8988T (cell line): ENCODE measurements at places on chromosomes 6 and 20.

- no peak for DNase-seq
Observed at GRCh38 chr6:141593311-141593710, 539.4 kb upstream of the GJE1 start.

- DNase-seq, result no peak
Observed at GRCh38 chr6:37822851-37823682, 3.5 kb downstream of the ZFAND3 start.

DNA sequence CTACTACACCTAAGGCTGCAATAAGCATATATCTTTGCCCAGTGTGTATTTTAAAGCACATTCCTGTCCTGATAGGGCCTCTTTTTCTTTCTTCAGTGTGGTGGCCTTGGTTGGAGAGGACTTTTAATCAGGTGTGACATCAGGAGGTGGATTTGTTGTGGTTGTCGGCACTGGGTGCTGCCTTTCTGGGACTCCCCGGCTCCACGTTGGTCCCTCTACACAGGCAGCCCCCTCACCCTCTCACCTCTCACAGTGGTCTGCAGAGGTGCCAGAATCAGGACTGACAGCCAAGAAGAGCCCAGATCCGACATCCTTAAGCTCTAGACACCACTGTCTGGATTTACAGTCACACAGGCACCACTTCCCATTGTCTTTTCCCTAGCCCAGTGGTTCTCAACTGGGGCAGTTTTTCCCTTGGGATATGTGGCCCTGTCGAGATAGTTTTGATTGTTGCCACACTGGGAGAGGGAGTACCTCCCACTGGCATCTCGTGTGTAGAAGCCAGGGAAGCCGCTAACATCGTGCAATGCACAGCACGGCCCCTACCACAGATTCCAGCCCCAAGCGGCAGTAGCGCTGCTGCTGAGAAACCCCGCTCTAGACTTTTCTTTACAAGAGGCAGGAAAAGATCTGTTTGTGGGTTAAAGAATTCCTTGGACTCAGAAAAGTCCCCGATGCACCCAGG is 314.1 kb downstream of the QKI start:
- no peak for DNase-seq

DNA sequence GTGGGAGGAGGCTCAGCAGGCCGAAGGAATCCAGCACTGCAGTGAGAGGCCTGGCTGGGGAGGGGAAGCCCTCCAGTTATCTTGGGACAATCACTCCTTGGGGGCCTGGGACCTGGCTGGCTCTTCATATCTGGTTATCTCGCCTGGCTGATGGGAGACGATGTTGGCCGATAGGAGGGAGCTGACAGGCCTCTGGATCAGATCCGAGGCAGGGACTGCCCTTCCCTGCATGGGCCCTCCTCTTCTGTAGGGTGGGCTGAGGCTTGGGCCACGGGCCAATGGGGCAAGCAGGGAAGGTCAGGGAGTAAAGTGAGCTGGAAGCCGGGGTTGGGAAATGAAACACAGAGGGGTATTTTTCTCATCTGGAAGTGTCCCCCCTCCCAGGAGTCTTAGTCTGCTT is 25.2 kb downstream of the MANBAL start:
- no peak for DNase-seq

- DNase-seq, result no peak
Observed at GRCh38 chr20:63789836-63790571, 41.1 kb downstream of the ZBTB46 start.

DNA sequence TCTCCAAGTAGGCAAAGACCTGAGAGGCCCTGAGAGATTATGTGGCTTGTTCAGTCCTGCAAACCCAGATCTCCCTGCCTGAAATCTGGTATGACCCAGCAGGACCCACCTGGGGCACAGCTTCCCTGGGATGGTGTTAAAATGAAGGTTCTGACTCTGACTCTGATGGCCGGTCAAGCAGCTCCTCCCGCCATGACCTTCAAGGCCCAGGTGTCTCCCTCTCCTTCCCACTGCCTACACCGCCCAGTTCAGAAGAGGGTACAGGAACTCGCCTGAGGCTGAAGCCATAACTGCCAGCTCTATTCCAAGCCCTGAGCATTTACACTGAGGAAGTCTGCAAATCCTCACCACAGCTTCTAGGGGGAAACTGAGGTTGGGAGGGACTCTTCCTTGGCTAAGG is 5.9 kb upstream of the CST7 start:
- DNase-seq, result no peak

DNA sequence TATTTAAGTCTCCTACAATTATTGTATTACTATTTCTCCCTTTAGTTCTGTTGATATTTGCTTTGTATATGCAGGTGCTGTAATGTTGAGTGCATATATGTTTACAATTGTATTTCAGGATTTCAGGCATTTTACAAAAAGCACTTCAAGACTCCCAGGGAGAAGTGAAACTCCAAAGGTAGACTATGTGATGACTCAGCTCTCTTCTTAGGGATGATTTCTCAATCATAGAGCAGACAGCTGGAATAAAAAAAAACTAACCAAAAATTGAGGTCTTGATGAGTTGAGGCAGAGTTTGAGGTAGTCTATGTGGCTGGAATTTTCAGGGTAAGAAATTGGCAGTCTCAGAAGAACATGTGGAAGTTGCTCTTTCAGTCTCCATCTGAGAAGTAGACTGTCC is 786.1 kb downstream of the TFAP2A start:
- DNase-seq, result no peak

DNA sequence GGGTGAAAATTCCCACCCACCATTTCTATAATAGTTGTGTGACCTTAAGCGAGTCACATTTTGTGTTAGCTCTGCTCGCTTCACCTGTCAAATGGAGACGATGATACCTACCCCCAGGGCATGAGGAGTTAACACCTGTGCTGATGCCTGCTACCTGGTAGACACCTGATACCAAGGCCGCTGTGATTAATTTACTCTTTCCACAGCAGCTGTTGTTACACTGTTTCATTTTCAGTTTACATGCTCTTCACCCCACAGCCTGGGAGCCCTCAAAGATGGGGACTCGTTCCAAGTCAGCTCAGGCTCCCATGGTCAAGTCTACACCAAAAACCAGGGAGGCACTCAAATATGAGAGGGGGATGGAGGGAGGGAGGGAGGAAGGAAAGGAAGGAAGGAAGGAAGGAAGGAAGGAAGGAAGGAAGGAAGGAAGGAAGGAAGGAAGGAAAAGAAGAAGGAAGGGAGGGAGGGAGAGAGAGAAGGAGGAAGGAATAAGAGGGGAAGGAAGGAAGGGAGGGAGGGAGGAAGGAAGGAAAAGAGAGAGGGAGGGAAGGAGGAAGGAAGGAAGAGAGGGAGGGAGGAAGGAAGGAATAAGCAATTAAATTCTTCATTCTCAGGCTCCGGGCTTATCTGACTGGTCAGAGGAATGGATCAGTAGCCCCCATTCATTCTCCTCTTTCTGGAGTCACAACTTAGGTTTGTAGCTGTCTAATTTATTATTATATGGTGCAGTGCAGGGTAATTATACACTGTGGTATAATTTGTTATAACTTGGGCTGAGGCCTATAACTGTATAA is 40.9 kb downstream of the PDYN start:
- no peak for DNase-seq

GRCh38 chr20:39399463-39399862 is 437.3 kb downstream of the DHX35 start:
- no peak for DNase-seq

GRCh38 chr20:43843965-43844660 is 70.5 kb upstream of the TOX2 start:
- no peak for DNase-seq
